ENCODE measurements at places on chromosomes 7 and 10.

DNA sequence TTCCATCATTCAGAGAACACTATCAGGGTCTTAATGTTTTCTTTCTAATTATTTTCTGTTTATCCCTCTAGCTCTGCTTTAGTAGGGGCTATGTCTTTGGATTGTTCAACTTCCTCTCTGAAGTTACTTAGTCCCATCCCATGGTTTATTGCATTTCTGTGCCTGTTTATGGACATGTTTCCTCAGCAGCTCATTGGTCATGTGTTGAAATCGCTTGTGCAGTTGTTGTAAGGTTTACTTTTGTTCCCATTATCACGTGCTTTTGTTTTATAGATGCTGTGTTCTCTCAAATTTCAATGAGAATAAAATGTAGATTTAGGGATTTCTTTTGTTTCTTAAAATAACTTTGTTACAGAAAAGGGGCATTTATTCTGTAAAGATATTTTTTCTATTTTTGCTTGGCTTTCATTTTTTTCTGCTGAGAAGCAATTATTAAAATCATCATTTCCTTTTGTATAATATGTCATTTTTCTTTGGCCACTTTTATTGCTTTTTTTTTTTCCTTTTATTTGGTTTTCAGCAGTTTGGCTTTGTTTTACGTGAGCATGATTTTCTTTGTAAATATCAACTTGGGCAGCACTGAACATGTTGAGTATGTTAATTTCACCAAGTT is 110.9 kb downstream of the CCDC7 start:
- DNase-seq: no peak

DNA sequence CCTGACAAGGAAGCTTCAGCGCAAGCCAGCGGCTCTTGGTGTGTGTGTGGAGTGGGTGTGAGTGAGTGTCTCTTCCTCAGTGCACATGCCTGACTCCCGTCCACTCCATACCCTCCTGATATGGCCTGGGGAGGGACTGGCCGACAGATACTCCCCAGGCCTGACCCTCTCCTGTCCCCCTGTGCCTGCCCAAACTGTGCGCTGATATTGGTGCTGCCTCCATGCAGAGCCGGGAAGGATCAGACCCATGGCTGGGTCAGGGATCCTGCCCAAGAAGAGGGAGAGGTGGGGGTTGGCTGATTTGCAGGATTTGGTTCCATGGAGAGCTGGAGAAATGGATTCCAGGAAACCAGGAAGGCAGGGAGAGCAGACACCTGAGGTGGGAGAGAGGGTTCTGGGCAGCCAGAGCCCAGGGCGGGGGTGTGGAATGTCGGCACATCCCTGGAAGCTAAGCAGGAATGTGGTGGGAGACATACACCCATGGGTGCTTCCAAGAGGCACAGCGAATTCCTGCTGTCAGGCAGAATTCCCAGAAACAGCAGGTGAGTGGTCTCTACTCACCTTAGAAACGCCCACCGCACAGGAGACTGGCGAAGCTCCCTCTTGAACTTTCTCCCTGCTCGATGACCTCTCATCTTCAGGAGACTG is 6.3 kb downstream of the CALML5 start:
- DNase-seq: no peak

DNA sequence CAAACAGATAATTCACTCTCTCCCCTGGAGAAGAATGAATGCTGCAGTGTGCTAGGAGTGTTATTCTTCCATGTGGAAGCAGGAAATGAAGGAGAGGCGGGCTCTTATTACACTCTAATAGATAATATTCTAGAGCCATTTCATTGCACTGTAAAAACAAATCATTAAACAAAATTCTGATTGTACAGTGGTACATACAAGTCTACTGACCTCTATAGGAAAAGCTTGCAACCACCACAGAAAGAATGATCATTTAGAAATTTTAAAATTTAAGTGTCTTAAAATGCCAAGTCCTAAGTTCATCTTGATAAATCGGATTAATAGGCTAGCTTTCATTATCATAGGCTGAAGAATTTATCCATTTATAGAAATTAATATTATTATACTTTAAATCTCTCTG is 960.3 kb upstream of the LRRN3 start:
- no peak for DNase-seq

DNA sequence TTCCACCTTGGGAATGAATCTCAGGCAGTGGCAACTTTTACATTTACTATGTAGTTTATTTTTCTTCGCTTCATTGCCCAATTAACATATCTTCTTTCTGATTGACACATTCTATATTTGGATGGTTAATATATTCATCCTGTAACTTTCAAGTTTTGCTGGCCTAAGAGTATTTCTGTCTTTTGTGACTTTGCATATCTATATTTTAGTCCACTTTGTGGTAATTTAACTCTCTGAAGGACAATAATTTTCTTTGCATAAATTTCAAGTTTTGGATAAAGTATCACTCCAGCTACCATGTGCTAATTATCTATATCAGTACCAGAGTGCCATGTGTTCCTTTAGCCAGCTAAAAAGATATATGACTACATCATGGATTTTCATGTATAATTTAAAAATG is 151.5 kb upstream of the KAT6B start:
- DNase-seq: no peak

DNA sequence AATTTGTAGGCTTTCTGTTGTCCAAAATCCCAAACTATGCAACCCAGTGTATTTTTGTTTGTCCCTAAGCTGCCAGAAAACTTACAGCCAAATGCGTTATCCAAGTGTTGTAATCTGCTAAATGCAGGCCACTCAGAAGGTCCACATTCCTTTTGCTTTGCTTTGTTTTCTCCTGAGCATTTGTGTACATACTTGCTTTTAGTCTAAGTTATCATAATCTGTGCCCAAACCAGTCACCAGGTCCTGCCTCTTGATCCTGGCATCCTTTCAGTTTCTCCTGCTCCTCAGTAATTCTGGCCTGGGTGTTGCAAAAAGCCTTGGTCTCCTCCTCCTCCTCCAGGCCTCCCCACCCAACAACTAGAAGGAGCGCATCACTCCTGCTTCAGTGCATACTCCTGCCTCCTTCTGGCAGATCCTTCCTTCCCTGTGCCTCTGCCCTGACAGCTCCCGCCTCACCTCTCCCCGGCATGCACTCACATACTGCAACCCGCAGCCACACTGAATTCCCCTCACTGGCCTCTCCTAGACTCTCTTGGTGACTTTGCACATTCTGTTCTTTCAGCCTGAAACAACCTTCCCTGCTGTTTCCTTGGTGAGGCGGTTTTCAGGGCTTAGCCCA is 2.3 kb downstream of the DENND2A start:
- no peak for DNase-seq

DNA sequence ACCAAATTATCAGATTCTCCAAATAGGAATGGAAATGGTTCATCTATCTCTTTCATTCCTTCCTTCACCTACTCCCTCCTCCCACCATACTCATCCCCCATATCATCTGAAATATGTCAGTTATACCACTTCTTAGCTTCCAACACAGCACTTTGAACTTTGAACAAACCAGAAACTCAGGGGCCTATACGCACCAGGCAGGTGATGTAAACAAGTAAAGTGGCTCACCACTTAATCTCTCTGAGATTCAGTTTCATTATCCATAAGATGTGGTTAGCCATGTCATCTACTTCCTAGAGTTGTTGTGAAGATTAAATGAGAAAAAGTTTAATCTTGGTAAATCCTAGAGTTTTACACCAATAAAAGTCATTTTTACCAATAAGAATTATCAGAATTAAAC is 65.9 kb upstream of the LRRN3 start:
- DNase-seq: no peak

GRCh38 chr7:116441534-116441933 is 58.0 kb upstream of the CAV2 start:
- DNase-seq: no peak

DNA sequence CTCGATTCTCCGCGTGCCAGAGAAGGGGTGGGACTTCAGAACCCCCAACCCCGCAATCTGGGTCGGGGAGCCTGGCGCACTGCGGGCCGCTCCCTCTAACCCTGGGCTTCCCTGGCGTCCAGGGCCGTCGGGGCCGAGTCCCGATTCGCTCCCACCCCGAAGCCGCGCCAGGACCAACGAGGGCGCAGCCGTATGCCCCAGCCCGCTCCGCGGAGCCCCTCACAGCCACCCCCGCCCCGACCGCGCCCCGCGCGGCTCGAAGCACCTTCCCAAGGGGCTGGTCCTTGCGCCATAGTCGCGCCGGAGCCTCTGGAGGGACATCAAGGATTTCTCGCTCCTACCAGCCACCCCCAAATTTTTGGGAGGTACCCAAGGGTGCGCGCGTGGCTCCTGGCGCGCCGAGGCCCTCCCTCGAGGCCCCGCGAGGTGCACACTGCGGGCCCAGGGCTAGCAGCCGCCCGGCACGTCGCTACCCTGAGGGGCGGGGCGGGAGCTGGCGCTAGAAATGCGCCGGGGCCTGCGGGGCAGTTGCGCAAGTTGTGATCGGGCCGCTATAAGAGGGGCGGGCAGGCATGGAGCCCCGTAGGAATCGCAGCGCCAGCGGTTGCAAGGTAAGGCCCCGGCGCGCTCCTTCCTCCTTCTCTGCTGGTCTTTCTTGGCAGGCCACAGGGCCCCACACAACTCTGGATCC is at the start of gene LEP:
TSS of gene LEP (plus strand) at position 583 of the 691 bp plus-strand sequence. CDS start 10,741 bp downstream, outside the sequence.
- no peak for DNase-seq

Data from T-helper 9 cell (primary cell).